ENCODE measurements at places on chromosomes 1 and 21. TPM values are rescaled to one million over a fixed set of nuclear protein-coding genes. Genes with fewer than 3 reads are reported as not detected.
A peak's percentile ranks its signal among the peaks of the same experiment; 100 is the strongest.

Gene NUP210L
- total RNA-seq, result not detected

Gene CTTNBP2NL
- total RNA-seq, result 79.6 TPM

Gene SAMSN1
- total RNA-seq, result 3.2 TPM

Gene KANK4
- total RNA-seq, result 1.6 TPM

Gene HYI
- 85.0 TPM for total RNA-seq

- DNase-seq, result no peak
These were observed 4.0 kb upstream of the LHX8 start for GRCh38 chr1:75129983-75130789.

DNA sequence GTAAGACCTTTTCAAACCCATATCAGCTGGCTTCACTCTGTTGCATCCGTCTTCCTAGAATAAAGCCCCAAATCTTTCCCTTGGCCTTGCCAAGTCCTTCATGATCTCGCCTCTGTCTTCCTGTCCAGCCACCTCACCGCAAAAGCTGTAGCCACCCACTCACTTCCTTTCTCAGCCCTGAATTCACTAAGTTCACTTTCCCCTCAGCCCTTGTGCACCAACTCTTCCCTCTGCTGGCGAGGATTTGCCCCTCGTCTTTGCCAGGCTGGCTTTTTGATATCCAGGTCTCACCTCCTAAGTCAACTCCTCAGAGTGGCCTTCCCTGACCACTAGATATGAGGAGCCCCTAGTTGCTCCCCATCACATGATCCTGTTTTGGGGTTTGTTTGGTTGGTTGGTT, 3.9 kb upstream of the COL16A1 start:
- DNase-seq, result no peak

- no peak for DNase-seq
These were observed 2.7 kb upstream of the EDEM3 start for GRCh38 chr1:184757406-184757805.

DNA sequence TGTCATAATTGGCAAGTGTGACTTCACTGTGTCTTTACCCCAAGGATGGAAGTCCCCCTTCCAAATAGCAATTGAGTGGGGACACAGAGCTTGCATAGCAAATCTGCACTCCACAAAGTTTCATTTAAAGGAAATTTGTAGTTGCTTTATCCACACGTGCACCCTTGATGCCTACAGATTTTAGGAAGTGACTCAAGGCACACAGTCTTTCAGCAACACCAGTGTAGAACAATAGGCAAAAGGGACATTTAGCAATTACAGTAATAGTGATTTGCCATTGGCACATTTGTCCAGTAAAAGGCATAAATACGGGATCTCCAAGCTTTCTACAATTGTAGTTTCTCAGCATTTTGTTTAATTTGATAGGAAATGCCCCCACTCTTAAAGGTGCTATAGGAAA, 43.4 kb upstream of the KAZN start:
- no peak for DNase-seq

DNA sequence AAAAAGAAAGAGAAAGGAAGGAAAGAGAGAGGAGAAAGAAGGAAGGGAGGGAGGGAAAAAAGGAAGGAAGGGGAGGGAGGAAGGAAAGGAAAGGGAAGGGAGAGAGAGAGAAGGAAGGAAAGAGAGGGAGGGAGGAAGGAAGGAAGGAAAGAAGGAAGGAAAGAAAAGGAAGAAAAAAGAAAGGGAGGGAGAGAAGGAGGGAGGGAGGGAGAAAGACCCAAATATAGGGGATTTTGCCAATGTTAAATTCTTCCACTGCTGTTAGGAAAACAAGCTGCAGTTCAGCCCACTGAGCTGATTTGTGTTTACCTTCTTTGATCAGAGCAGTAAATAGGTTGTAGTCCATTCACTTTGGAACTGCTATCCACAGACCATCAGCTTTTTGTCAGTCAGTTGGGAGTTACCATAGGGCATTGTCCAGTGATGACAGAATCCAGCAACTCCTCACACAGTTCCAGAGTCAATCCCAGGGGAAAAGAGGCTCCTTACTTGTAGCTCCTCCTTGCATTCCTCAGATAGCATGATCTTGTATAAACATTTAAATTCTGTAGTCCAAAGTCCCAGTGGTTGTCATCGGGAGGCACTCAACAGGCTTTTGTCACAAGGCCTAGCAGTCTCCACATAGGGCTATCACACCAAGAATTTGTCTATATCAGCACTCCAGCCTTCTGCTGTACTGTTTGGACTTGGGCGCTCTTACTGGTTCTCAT, 13.5 kb upstream of the PPP1R8 start:
- no peak for DNase-seq

DNA sequence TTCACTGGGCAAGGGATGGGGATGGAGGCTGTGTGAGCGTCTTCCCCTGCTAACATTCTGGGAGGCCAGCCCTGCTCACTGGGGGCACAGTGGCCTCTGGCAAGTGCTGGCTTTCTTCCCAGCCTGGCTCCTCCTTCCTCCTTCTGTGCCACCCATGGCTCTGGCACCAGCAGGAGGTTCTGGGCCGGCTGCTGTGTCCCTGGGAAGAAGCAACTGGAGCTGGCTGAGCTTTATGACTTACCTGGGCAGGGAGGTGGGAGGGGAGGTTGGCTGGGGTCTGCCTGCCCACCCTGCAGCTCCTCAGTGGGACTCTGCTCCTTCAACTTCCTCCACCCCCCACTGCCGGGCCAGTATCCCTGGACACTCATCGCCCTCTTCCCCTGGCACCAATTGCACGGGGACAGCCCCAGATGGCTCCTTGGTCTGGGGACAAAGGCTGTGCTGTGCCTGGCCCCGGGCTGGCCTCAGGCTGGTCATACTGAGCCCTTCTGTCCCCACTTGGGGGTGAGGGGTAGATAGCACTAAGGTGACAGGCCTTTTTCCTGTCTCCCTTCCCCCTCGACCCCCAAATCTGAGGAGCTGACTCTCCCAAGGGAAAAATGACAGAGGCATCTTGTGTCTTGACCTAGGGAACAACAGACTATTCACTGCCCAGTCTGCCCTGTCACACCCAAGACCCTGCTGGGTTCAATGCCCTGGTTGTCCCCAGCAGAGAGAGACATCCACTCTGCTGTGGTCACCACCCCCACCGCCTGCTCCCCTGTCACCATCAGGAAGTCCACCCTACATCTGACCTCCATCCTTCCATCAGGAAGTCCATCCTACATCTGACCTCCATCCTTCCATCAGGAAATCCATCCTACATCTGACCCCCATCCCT, 14.4 kb downstream of the CDK18 start:
- no peak for DNase-seq

DNA sequence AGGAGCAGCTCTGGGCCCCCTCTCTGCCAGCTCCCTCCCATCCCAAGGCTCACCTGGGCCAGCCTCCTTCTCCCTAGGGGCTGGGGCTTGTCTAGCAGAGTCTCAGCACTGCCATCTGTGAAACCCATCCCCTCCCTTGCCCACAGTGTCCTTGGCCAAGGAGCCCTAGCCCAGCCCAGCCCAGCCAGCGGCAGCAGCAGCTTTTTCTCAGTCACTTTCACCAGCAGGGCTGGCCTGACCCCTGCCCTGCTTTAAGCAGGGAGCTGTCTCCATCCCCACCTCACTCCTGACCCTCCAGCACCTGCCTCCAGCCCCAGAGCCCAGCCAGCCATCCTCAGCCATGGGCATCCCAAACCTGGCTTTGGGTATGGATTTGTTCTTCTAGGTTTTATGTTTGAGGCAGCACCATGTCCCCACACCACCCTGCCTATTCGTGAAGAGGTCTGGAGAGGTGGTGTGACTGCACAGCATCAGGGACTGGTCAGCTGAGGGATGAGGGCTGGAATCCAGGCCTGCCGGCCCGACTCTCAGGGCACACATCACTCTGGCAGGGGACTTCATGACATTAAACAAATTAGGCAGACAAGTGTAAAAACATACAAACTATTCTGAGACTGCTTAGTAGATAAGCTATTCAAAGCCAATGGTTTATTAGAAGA, 36.1 kb upstream of the ABCG1 start:
- DNase-seq, result no peak

DNA sequence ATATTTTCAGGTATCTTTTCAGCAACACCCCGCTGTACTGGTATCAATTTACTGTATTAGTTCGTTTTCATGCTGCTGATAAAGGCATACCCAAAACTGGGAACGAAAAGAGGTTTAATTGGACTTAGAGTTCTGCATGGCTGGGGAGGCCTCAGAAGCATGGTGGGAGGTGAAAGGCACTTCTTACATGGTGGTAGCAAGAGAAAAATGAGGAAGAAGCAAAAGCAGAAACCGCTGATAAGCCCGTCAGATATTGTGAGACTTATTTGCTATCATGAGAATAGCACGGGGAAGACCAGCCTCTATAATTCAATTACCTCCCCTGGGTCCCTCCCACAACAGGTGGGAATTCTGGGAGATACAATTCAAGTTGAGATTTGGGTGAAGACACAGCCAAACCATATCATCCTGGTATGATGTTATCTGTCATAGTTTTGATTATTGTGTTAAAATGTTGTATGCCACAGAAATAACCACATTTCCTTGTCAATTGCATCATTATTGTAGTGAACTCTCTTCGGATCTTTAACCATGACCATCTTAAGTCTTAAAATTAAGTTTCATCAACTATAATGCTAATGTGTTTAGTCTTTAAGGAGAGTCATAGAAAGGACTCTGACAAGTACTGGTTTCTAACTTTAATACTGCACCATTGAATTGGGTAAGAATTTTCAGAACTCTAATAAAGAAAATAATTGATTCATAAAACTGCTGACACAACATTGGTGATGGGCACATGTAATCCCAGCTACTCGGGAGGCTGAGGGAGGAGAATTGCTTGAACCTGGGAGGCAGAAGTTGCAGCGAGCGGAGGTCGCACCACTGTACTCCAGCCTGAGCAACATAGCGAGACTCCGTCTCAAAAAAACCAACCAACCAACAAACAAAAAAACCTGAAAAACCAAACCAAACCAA, 58.2 kb downstream of the TBX19 start:
- DNase-seq, result no peak

- peak; percentile 7 for DNase-seq
These were observed 403.7 kb downstream of the SIPA1L2 start for GRCh38 chr1:232226197-232226712.

- DNase-seq, result peak; percentile 63
These were observed 27.2 kb upstream of the EPS8L3 start for GRCh38 chr1:109790735-109791494.

DNA sequence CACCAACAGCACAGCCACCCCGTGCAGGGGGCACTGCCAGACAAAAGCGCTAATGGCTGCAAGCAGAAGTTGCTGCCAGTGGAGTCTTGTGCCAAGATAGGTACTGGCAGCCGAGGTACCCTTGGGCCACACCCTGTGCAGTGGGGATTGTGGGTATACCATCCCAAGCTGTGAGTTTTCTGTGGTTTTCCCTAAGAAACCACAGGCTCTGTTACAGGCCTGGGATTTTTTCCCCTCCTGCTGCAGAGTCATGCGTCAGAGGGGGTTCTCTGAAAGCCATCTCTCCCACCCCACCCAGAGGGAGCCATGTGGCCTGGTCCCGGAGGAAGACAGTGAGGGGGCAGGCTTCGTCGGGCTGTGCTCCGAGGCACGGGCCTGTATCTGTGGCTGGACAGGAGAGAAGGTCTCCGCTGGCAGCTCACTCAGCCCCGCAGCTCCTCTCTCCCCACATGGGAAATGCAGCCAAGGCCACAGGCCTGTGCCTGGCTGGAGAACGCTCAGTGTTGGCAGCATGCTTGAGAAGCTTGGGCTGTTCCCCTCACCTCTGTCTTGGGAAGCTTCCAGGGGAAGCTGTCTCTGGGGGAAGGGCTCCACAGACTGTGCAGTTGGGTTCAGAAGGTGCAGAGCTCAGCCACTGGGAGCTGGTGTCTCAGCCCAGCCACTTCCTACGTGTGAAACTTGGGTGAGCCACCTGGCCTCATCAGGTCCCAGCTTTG, 42.5 kb downstream of the NEK2 start:
- peak; percentile 18 for DNase-seq

GRCh38 chr21:20997311-20997635, 936 bp upstream of the NCAM2 start:
- DNase-seq, result no peak
